ENCODE measurements at places on chromosomes 4 and X. TPM values are rescaled to one million over a fixed set of nuclear protein-coding genes. Genes with fewer than 3 reads are reported as not detected.
A peak's percentile ranks its signal among the peaks of the same experiment; 100 is the strongest.

Gene FDCSP
- not detected for total RNA-seq

DNA sequence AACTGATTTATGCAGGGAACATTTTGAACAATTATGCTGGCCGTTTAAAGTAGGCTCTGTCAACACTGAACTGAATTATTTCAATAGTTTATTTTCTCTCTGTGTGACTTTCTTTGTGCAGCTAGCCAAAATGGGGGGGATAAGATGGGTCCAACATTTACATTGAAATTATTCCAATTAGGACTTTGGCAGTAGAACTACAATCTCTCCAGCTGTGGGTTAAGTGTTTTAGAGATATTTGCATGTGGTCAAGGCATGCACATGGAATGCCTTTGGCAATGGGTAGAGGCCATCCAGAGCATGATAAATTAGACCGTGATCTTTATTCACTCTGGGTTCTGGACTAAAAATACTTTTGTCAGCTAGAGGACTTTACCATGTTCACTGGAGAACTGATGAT lies 107.9 kb upstream of the ELOVL6 start:
- no peak overlapping the region for H3K27ac ChIP-seq
- no peaks in the 10 kb centered on the region for H3K4me1 ChIP-seq
- no peaks in the 10 kb centered on the region for H3K27me3 ChIP-seq
- no peaks in the 10 kb centered on the region for H3K36me3 ChIP-seq
- peak; percentile 12 for DNase-seq

DNA sequence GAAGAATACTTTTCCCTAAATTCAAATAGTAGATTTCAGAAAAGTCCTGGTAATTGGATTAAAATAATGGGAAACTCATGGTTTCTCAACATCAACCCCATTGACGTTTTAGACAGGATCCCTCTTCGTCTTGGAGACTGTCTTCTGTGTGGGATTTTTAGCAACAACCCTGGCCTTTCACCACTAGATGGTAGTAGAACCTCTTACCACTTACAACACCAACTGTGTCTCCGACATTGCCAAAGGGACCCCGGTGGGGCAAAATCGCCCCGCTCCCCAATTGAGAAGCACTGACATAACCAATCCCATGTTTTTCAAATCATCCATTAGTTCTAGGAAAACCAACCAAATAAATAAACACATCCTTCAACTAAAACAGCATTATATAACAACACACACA lies 16.9 kb upstream of the ANOS1 start:
- peak; percentile 61 for DNase-seq
- no peak overlapping the region for H3K4me3 ChIP-seq
- H3K4me1 ChIP-seq = no peaks in the 10 kb centered on the region
- H3K27me3 ChIP-seq = no peaks in the 10 kb centered on the region

DNA sequence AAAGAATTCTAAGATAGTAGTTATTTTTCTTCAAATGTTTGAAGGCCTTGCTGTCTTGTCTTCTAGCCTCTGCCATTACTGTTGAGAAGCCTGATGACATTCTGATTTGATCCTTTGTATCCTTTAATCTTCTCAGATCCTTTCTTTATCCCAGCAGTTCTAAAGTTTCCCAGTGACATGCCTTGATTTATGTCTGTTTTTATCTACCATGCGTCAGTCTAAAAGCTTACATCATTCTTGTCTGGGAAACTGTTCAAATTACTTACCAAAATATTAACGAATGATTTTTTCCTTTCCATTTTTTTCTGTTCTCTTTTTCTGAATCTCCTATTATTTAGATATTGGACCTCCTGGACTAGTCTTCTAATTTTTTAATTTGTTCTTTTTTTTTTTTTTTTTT lies 78.3 kb upstream of the HELT start:
- no peaks in the 10 kb centered on the region for H3K36me3 ChIP-seq
- H3K27ac ChIP-seq = no peak overlapping the region
- peaks cover under 1% of the 10 kb centered on the region for H3K27me3 ChIP-seq
- DNase-seq = no peak
- peaks cover 3% of the 10 kb centered on the region for H3K4me1 ChIP-seq

- no peaks in the 10 kb centered on the region for H3K36me3 ChIP-seq
- H3K27ac ChIP-seq = no peak overlapping the region
These were observed 97.8 kb downstream of the PARM1 start for GRCh38 chr4:75030649-75031235.

Data from cardiac muscle cell (in vitro differentiated cells and primary cell).